Cardiac septum (tissue), 1 donor: ENCODE measurements at places on chromosomes 6 and 20. TPM values are rescaled to one million over a fixed set of nuclear protein-coding genes. Genes with fewer than 3 reads are reported as not detected.

Gene JARID2
- total RNA-seq, result 4.5 TPM

Gene BPIFB1
- total RNA-seq, result not detected

Gene FAM50B
- 18.2 TPM for total RNA-seq

Gene RUNX2
- total RNA-seq, result 3.1 TPM

Gene SLC4A11
- total RNA-seq, result 0.35 TPM

Gene HS3ST5
- 0.11 TPM for total RNA-seq

Gene OLIG3
- not detected for total RNA-seq

Gene RHAG
- total RNA-seq, result not detected

Gene POU3F2
- total RNA-seq, result 0.08 TPM

DNA sequence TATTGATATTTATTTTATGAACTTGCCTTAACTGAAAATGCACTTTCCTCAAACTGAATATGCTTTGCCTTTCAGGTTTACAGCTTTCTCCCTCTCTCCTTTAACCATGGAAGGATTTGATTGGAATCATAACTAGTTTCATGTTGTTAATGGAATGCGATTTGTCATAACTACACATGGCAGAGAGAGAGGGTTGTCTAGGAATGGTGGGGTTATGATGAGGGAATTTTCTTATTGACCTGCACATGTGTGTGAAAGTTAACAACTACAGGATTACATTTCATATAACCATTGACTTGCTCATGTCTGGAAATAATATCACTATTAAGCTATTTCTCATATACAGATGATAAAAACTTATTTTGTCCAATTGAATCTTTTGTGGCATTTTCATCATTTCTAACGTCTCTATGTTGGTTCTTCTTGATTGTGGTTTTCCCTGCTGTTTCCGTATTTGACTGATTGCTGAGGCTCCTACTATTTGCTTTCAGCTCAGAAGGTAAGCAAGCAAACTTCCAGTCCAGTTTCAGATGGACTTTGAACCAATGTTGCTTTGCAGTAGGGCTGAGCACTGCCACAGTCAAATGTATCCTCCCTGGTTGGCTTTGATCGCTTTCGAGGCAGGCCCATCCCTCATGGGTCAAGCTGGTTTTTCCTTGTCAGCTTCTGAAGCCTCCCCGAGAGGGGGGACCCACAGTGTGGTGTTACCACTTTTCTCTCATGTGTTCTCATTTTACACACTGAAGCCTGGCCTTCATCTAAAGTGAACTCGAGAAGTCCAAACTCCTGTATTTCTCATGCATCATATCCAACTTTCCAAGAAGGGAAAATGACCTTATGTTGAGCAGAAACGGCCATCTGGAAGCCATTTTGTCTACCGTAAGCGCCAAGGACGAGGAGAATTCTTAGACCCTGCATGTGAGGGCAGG lies 7.6 kb upstream of the CCN2 start:
- DNase-seq, result no peak

DNA sequence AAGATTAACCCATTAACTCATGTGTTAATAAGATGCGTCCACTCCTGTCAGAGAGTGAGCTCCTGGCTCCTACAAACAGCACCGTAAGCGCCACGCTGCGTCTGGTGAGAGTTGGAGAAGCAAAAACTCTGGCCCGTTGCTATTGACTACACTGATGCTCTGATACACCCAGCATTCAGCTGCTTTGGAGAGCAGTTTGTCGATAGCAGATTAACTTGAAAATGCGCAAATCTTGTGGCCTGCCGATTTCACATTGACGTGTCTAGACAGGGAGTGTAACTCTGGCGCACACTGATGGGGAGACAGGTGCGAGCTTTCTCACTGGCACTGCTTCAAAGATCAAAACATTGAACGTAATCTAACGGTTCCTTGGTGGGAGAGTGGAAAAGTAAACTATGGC lies 151.7 kb upstream of the RPS6KA2 start:
- DNase-seq, result no peak

DNA sequence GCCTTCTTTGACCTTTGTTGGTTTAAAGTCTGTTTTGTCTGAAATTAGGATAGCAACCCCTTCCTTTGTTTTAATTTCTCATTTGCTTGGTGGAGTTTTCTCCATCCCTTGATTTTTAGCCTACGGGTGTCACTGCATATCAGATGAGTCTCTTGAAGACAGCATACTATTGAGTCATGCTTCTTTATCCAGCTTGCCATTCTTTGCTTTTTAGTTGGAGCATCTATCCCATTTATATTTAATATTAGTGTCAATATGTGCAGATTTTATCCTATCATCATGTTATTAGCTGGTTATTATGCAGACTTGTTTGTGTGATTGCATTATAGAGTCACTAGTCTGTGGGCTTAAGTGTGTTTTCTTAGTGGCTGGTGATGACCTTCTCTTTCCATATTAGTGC lies 622.2 kb downstream of the MMUT start:
- DNase-seq, result no peak

- no peak for DNase-seq
Observed at GRCh38 chr20:2361035-2361593, 19.6 kb upstream of the TGM6 start.

DNA sequence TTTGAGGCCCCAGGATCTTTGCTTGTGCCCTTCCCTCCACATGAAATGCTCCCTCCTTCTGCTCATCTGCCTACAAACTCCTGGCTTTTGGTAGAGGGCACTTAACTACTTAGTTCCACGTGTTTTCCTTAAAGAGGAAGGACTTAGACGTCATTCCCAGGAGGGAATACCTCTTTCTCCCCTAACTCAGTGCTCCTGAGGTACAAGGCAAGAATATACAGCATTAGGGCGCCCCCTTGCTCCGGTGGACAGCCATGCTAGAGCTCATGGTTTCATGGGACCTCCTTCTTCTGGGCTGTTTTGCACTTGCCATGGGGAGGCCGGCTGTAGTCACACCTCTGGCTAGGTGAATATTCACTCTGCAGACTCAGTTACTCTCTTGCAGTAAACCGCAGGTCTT lies 93.8 kb upstream of the LY86 start:
- DNase-seq, result peak; percentile 81

DNA sequence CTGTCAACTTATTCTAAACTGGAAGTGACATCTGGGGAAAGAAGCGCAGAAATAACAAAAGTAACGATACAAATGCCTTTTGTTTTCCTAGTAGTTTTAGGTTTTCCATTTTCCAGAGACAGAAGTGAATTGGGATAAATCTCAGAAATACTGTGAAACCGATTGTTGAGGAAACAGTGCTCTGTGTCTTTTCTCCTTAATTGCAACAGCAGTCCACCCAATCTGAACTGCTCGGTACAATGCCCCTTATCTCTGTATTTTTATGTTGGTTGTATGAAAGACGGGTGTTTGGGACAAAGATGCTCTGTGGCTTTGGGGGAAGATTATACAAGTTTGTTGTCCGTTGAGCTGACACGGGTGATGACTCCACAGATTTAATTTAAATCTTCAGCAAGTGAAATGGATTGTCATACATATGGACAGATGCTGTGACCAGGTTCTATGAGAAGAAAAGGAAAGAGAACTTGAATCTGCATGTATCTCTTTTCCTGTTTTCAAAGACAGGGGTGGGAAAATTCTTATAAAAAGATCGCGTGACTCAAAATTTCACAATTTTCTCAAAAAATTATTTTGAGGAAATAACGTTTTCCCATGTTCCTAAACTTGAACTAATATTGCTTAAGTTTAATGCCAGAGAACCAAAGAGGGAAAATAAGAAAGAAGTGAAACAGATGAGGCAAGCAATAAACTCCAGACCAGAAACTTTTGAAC lies 41.2 kb downstream of the SASH1 start:
- no peak for DNase-seq

DNA sequence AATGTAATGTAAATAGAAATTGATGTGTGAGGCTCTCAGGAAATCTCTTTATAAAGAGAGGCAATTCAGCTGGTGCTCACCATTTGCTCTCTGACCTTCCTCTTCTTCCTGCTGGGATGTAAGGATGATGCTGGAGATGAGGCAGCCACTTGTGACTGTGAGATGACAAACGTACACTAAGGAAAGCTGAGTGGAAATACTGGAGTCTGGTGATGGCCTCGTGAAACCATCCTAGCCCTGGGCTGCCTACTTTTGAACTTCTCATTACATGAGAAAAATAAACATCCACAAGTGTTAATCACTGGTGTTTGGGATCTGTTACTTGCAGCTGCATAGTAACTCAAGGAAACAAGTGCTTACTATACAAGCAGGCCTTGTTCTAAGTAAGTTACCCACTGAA lies 114.9 kb upstream of the NHSL1 start:
- no peak for DNase-seq

GRCh38 chr6:154989448-154989847 lies 5.7 kb upstream of the TIAM2 start:
- no peak for DNase-seq

- DNase-seq, result no peak
Observed at GRCh38 chr6:154276810-154277628, 79.6 kb downstream of the IPCEF1 start.

GRCh38 chr6:117425431-117426153 lies at the start of gene ROS1:
Gene ROS1, minus strand, starts transcription at chr6:117425942. Its CDS starts 286 bp downstream, at chr6:117425656.
- DNase-seq, result no peak

DNA sequence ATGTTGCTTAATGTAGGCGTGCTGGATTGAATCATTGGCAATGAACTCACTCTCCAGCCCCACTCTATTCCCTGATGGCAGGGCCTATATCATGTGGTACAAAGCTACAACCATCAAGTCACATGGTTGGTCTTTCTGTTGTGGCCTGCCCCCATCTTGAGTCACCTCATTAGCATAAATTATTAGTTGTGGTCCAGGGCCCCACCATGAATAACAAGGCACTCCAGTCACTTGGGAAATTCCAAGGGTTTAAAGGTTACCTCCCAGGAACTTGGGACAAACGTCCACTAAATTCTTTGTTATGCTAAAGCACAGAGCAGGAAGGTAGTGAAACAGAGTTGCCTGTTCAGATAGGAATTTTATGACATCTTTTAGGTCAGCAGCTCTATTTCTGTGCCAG lies 193.7 kb downstream of the SLC35F1 start:
- DNase-seq, result no peak

- DNase-seq, result no peak
Observed at GRCh38 chr20:21450572-21450971, 53.2 kb upstream of the NKX2-4 start.

GRCh38 chr6:101395345-101395744 lies 1.8 kb downstream of the GRIK2 start:
- no peak for DNase-seq

GRCh38 chr6:34236131-34236442 lies 586 bp upstream of the HMGA1 start:
- DNase-seq, result no peak

- no peak for DNase-seq
Observed at GRCh38 chr20:50284811-50285375, 94.3 kb downstream of the CEBPB start.

GRCh38 chr6:98272060-98272459 lies 562.3 kb upstream of the POU3F2 start:
- no peak for DNase-seq

- no peak for DNase-seq
Observed at GRCh38 chr6:109678240-109678639, 12.8 kb downstream of the AK9 start.

DNA sequence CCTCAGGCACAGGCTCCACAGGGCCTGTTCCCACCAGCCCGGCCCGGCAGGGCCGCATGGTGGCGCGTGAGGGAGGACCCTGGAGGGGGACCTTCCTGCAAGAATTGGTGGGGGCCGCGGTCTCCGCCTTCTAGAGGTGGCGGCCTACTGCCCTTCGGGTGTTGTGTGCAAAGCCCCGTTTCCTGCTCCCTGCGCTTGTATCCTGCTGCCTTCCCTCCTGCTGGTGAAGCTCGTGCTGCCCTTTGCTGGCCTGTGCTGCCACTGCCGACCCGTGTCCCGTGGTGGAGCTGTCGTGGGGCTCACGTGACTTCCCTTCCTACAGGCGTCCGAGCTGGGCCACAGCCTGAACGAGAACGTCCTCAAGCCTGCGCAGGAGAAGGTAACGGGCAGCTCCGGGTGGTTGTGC lies 8.4 kb upstream of the COL20A1 start:
- no peak for DNase-seq

DNA sequence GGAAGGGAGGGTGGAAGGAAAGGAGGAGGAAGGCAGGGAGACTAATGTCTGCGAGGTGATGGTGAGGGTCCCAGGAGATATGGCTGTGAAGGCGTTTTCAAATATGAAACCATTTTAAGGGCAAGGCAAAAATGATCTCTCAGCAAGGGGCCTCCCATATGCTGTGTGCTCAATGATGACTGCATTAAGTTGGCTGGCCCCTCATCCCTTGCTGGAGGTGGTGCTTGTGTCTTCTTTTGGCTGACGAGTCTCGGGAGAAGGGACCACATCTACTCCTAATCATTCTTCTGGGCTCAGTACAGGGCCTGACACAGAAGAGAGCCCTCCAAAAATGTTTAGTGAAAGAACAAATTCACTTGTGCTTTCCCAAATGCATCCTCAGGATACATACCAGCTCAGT lies 23.0 kb upstream of the MRPS18A start:
- DNase-seq, result no peak
